ENCODE measurements at places on chromosomes 2 and 18. TPM values are rescaled to one million over a fixed set of nuclear protein-coding genes. Genes with fewer than 3 reads are reported as not detected.

STPG4 gene
- not detected for polyA plus RNA-seq

ERFE gene
- polyA plus RNA-seq, result 4.4 TPM

AKAIN1 gene
- polyA plus RNA-seq, result not detected

PLB1 gene
- 1.7 TPM for polyA plus RNA-seq

ANKRD30B gene
- polyA plus RNA-seq, result 0.14 TPM

All from left renal cortex interstitium (tissue), 4 donors.